Fibroblast of skin of right quadriceps (primary cell): ENCODE measurements at places on chromosomes 5 and 9.

- DNase-seq, result no peak
These were observed 21.9 kb downstream of the DIAPH1 start for GRCh38 chr5:141596867-141597266.

DNA sequence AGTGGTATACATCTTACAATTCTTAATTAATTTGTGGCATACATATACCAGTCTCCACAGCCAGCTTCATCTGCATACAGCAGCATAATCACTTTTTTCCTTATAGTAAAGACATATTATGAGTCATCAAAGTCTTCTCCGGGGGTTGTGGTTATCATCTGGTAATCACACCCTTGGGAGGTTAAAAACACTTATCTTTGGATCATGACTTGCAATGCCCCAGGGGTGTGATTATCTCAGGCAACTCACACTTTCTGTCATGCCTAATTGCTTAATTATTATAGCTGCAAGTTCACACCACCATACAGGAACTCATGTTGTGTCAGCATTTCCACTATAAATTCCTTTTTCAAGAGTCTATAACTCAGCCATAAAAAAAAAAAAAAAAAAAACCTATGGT lies 218.4 kb downstream of the ANXA1 start:
- peak; percentile 17 for DNase-seq

GRCh38 chr9:92171822-92172221 lies 56.6 kb upstream of the SPTLC1 start:
- no peak for DNase-seq

DNA sequence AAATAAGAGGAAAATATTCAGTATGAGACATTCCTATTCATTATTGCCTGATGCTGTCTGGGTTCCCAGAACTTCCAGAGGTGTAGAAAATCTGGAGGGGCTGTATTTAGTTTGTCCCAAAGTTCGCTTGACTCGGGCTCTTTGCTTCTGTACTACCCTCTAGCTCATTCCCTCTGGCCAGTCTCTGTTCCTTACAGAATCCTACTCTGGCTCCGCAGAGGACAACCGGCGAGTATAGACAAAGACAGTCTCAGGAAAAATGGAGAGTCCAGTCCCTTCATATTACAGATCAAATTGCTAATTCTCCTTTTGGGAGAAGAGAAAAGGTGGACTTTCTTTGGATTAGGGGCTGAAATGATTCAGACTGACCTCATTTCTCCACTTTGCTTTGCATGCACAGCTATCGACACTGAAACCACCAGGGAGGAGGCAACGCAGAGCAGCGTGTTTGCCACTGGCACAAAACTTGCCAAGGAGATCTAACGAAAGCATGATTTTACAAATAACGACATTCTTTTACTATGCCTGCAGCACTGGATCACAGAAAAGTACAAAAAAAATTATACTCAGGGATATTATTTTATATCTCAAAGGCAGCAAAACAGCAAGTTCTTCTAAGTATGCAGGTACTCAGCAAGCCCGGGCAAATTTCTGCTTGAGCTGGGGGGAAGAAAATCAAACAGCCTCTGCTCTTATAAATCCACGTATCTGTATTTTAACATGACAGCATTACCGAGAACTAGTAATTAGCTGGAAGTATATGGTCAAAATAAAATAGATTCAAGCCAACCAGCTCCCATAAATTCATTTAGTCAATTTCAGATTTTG lies 279.7 kb downstream of the NPR3 start:
- DNase-seq, result no peak

DNA sequence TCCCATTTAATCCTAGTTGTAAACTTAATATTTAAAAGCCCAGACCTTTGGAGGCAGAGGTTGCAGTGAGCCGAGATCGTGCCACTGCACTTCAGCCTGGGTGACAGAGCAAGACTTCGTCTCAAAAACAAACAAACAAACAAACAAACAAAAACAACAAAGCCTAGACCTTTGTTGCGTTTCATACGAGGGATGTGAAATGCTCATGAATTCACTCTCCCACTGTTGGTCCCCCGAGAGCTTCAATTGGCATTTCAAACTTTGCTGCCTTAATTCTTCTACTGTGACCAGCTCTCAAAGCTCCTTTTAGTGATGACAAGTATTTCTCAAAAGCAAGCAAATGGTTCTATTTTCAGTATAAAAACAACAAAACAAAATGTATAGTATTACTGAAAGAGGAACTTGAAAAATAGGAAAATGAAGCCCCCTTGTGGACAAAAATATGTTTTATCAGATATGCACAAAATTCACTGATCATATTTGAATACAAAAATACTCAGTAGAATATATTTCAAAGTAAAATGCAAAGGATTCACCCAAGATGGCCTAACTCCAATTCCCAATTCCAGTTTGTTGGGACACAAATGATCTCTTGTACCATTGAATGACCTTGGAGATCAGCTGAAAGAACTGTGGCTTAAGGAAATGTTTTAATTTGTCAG lies 140.4 kb downstream of the ESM1 start:
- peak; percentile 73 for DNase-seq

DNA sequence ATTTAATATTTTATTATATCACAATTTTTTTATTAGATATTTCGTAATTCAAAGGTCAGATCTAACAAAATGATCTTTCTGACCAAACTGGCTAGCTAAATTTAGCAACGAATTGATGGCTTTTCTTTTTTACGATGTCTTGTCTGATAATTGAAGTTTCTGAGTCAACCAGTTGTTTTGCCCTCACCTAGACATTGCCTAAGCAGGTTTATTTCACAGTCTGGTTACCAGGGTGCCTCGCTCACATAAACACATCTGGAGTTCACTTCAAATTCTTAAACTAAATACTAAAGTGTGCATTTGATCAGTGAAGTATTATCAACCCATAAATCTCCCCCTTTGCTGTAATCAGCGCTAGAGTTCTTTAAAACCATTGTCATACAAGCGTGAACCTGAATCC lies 448.3 kb downstream of the TLE4 start:
- DNase-seq, result no peak

GRCh38 chr5:140351609-140352334 lies 5.4 kb upstream of the HBEGF start:
- DNase-seq, result peak; percentile 72

DNA sequence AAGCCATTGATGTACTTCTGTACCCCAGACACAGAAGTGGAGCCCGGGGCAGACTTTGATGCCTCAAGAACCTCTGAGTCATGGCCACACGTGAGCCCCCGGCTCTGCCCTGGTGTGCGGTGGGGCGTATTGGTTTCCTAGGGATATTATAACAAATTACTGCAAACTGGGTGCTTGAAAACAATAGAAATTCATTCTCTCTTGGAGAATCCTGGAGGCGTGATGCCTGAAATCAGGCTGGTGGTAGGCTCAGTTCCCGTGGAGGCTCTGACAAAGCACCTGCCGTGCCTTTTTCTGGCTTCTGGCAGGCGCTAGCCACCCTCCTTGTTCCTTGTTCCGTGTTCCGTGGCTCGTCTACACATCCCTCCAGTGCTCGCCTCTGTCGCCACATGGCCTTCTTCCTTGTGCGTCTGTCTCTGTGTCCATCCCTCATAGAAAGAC lies 24.2 kb downstream of the NEK6 start:
- no peak for DNase-seq

- peak; percentile 51 for DNase-seq
These were observed 63.9 kb upstream of the SPRY4 start for GRCh38 chr5:142388696-142389095.

DNA sequence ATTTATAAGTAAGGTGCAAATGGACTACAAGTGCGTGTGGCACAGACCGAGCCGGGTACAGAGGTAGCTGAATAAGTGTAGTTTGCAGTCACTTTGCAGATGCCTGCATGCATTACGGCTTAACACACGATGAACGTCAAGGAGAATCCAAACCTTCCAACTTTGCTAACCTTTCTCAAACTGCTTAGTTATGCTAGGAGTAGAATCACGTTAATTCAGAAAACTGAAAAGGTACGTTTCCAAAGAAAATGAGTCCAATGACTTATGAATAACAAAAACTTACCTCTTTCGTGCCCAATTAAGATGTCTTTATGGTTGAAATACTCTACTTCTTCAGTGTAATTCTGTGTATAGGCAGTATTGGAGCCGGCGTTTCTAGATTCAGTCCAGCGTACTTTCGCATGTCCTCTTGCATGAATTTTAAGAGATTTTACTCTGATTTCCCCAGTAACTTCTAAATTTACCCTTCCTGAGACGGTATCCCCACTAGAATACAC lies 539 bp downstream of the ARRDC3 start:
- peak; percentile 38 for DNase-seq

DNA sequence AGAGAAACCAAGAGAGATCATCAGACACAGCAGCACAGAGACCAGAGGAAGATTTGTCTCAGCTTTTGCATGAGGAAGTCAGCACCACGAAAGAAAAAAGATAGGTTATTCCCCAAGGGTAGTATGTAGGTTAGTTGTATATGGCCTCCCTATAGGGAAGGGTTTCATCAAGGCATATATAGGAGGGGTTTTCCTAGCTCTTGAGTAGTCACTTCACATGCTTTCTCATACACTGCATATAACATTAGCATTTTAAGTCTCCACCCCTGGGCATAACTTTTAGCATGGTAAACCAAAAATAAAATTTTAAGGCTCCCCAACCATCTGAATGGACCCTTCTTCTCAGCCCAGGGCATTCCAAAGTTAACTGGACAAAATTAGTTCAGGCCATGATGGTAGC lies 1571.6 kb upstream of the ACO1 start:
- no peak for DNase-seq

DNA sequence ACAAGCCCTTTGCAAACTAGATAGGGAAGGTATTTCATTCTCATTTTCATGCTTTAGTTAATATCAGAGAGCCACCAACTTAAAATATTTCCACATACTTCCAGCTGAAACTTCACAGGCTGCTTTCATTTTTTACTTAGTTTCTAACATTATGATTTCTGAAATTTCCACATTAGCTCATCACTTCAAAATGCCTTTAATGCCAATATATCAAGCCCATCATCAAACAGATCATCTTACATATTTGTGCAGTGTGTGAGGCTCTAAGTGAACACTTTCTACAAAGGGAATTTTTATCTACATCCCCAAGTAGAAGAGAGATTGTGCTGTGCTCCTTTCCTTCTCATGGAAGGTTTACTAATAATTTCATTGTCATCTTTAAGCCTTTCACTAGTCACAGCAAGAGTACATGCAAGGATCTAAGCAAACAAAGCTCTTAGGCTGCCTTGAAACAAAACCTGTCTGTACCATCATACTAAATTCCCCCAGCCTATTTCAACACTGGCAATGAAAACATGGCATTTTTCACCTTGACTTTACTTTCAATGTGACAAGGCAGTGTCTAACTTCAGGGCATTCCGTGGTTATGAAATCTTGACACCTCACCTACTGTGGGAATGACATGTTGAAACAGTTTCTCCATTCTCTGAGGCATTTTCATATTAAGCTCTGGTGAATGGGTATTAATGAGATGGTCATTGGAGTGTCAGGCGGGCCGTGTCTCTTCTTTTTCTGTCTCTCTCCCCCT lies 45.4 kb downstream of the PPP2R2B start:
- no peak for DNase-seq

DNA sequence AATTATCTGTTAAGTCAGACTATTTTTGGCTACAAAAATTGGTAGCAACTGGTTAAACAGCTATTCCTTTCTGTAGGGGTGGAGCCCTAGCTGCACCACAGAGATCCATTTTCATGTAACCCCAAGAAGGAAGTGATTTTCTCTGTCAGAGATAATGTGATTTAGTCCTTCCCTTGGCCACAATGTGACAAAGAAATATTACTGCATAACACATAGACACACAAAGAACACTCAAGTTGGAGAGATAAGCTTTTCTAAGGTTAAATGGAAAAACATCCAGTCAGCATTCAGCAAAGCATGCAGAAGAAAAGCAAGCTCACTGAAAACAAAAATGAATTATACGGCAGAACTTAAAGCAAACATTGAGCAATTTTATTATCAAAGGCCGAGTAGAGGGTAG lies 227.8 kb upstream of the CDH9 start:
- DNase-seq, result peak; percentile 66

GRCh38 chr9:114240216-114240615 lies 82.7 kb upstream of the ORM1 start:
- DNase-seq, result no peak

DNA sequence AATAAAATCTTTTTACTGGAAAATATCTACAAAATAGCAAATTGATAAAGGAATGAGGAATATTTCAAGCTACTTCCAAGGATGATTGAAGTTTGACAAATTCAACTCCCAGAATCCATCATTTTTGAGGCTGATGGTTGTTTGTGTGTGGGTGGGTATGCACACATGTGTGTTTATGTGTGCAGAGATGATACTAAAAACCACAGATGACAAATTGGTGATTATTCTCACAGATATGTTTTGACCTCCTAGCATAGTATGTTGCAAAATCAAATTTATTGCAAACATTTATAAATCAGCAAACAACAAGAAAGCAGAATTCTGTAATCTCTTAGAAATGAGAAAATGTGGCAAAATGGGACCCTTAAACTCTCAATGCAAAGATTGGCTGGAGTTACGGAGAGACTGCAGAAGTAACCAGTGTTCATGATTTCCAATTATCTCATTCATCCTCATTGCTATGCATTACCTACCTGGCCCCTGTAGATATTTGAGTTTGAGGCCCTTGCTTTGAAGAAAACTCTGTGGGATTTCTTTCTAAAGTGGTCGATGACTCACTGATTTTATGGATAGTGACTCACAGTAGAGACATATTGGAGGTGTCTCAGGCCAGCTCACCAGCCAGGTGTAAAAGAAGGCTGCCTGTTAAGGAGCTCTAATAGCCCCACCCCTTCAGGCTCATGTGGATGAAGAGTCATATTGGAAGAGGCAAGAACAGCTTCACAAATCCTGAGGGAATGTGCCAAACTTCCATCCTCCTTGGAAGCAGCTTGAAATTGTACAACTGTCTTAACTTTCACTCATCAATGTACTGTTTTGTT lies 44.6 kb upstream of the TMC1 start:
- peak; percentile 69 for DNase-seq

- DNase-seq, result no peak
These were observed 1.9 kb upstream of the TMEM171 start for GRCh38 chr5:73118391-73118973.

DNA sequence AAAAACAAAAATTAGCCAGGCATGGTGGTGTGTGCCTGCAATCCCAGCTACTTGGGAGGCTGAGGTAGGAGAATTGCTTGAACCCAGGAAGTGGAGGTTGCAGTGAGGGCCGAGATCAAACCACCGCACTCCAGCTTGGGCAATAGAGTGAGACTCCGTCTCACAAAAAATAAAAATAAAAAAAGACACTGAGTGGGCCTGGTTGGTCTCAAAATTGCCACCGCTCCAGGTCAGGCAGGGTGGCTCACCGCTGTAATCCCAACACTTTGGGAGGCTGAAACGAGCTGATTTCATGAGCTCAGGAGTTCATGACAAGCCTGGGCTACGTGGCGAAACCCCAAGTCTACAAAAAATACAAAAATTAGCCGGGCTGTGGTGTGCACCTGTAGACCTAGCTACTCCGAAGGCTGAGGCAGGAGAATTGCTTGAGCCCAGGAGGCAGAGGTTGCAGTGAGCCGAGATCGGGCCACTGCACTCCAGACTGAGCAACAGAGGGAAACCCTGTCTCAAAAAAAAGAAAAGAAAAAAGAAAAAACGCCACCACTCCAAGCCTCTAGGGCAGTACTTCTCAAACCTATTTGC lies 1.8 kb downstream of the STK10 start:
- no peak for DNase-seq

DNA sequence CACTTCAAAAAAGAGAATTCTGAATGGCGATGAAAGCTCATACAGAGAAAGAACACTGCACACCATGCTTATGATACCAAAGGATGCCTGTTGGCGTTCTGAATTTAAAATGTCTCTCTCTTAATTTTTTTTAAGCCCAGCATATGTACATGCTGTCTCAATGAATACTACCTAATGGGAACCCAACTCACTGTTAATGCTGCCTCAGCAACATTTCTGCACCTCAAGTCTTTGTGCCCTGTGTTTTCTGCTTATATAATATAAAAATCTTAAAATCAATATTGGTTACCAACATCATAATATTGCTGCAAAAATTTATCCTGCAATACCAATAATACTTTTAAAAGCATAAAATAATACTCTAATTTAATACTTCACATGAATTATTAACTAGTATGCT lies 44.1 kb upstream of the POU5F2 start:
- no peak for DNase-seq
